ENCODE measurements at places on chromosomes 3 and 15. TPM values are rescaled to one million over a fixed set of nuclear protein-coding genes. Genes with fewer than 3 reads are reported as not detected.

ZIC1 gene
- polyA plus RNA-seq, result 0.93 TPM

GRIP2 gene
- polyA plus RNA-seq, result 1.8 TPM

ARIH1 gene
- polyA plus RNA-seq, result 177 TPM

SCN5A gene
- 1.1 TPM for polyA plus RNA-seq

APOD gene
- polyA plus RNA-seq, result 8.5 TPM

IGSF10 gene
- polyA plus RNA-seq, result 2.3 TPM

NPAP1 gene
- polyA plus RNA-seq, result 0.70 TPM

HCN4 gene
- 0.78 TPM for polyA plus RNA-seq

MKRN3 gene
- polyA plus RNA-seq, result 1.4 TPM

NEK10 gene
- 2.3 TPM for polyA plus RNA-seq

AADACL2 gene
- polyA plus RNA-seq, result not detected

WDR49 gene
- polyA plus RNA-seq, result 2.9 TPM

FEM1B gene
- 66.4 TPM for polyA plus RNA-seq

DUOXA1 gene
- polyA plus RNA-seq, result 0.42 TPM

LINGO1 gene
- polyA plus RNA-seq, result 16.2 TPM

GNAT1 gene
- not detected for polyA plus RNA-seq

ZNF660 gene
- 11.0 TPM for polyA plus RNA-seq

SAMD7 gene
- polyA plus RNA-seq, result not detected

TRPC1 gene
- polyA plus RNA-seq, result 15.2 TPM

ADGRG7 gene
- polyA plus RNA-seq, result 0.25 TPM

TRIM42 gene
- not detected for polyA plus RNA-seq

ACTR8 gene
- polyA plus RNA-seq, result 50.1 TPM

AHSG gene
- polyA plus RNA-seq, result 0.44 TPM

CTXN2 gene
- polyA plus RNA-seq, result not detected

TMEM41A gene
- polyA plus RNA-seq, result 27.1 TPM

C3orf70 gene
- polyA plus RNA-seq, result 8.0 TPM

TYRO3 gene
- 159 TPM for polyA plus RNA-seq

OSBPL10 gene
- polyA plus RNA-seq, result 23.1 TPM

CCRL2 gene
- 0.81 TPM for polyA plus RNA-seq

LDHAL6B gene
- polyA plus RNA-seq, result not detected

FSTL1 gene
- 462 TPM for polyA plus RNA-seq

ANKDD1A gene
- 4.2 TPM for polyA plus RNA-seq

SKOR1 gene
- 0.33 TPM for polyA plus RNA-seq

ATP13A5 gene
- polyA plus RNA-seq, result not detected

ASB14 gene
- 1.7 TPM for polyA plus RNA-seq

NXPE3 gene
- 6.6 TPM for polyA plus RNA-seq

TCF12 gene
- 190 TPM for polyA plus RNA-seq

FHIT gene
- polyA plus RNA-seq, result 29.9 TPM

SLC2A2 gene
- polyA plus RNA-seq, result 11.7 TPM

LRRC31 gene
- polyA plus RNA-seq, result 0.16 TPM

RBP2 gene
- polyA plus RNA-seq, result 0.25 TPM

ITIH3 gene
- polyA plus RNA-seq, result 7.8 TPM

AP3B2 gene
- polyA plus RNA-seq, result 2.7 TPM

CIP2A gene
- 17.6 TPM for polyA plus RNA-seq

MEX3B gene
- 15.9 TPM for polyA plus RNA-seq

LNP1 gene
- 9.9 TPM for polyA plus RNA-seq

HHATL gene
- polyA plus RNA-seq, result 0.48 TPM

ITGA11 gene
- polyA plus RNA-seq, result 3.8 TPM

CHDH gene
- 8.3 TPM for polyA plus RNA-seq

GOLGA6D gene
- polyA plus RNA-seq, result 0.47 TPM

ZNF654 gene
- polyA plus RNA-seq, result 16.2 TPM

CLDN16 gene
- 55.7 TPM for polyA plus RNA-seq

SLC41A3 gene
- polyA plus RNA-seq, result 85.7 TPM

GABRR3 gene
- not detected for polyA plus RNA-seq

RYK gene
- 91.5 TPM for polyA plus RNA-seq

ZNF501 gene
- 9.6 TPM for polyA plus RNA-seq
